ENCODE measurements at places on chromosomes 5 and 9.

GRCh38 chr9:132820169-132820944 lies 57.7 kb downstream of the AK8 start:
- no peak for DNase-seq

DNA sequence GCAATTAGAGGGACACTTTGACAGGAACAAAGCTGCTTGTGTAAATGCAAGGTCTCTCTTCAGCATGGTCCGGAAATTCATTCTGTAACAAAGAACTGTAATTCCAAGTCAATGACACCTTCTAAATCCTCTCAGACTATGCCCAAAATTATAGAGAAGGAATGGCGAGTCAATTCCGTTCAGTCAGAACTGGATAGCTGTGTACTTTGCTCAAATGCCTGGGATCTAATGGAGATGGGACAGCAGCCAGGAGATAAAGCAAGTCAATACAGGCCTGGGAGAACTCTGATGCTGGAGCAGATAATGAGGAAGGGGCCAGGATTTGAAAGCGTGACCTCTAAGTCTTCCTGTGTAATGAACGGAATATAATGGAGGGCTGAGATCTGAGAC lies 96.4 kb upstream of the SPRY4 start:
- DNase-seq: no peak

DNA sequence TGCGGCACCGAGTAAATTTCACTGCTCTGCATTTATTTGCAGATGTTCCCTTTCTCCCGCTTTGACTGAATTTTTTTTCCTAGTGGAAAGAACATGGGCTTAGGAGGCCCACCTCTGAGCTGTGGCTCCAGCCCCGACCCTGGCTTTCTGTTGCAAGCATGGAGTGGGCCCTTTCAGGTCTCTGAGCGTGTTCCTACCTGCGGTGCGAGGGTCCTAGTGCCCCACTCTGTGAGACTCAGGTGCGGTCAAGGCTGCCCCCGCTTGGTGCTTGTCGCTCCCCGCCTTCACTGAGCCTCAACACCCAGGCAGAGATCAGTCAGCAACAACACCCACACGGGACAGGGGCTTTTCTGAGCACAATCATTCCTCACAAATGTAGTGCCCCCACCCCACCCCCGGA lies 32.0 kb downstream of the SLC6A3 start:
- DNase-seq: no peak

DNA sequence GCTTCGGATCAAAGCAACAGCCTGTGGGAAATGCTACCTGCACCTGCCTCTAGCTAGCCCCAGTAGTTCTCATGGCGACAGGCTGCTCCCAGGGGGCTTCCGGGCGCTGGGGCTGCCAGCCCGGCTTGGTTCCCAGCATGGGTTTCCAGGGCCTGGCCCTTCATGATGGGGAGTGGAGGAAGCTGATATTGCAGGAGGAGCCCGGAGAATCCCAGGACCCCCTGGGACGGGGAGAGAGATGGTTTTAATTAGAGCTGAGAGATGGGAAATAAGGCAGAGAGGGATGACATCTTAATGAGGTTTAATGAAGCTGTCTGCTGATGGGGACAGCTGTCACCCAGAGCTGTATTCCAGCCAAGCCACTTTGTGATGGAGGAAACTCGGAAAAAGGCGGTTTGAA lies 78.6 kb downstream of the CFAP77 start:
- no peak for DNase-seq

DNA sequence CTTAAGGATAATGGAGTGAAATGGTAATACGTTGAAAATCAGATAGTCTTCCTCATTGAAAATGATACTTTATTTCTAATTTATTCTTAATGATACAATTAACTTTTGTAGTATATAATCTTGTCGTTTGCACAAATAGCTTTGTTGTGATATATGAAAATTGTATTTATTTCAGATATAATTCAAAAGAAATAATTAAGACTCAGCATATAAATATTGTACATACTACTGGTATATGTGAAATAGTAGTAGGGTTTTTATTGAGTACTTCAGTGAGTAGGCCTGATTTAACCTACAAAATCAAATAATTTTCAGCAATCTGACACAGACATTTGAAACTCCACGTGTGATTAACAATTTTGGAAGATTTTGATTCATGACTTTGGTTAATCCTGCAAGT lies 4.8 kb downstream of the C5orf22 start:
- DNase-seq: no peak

- no peak for DNase-seq
Observed at GRCh38 chr9:113669522-113670115, 206.1 kb downstream of the RGS3 start.

DNA sequence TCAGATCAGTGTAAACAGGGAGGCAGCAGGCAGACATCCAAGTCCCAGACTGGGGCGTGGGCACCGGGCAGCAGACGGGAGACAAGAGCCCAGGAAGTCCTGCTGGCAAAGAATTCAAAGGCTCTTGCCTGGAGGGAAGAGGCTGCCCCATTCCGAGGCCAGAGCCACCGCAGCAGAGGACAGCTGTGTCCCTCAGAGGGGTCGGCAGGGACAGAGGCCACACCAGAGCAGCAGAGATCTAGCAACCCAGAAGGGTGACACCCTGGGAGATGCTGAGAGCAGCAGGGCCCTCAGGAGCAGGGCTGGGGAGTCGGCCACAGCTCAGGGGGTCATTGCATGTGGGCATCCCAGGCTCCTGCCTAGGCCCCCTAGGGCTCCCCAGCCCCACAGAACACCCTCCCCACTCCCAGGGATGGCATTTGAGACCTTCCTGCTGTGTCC lies 29.1 kb downstream of the ADAMTS2 start:
- DNase-seq: no peak

DNA sequence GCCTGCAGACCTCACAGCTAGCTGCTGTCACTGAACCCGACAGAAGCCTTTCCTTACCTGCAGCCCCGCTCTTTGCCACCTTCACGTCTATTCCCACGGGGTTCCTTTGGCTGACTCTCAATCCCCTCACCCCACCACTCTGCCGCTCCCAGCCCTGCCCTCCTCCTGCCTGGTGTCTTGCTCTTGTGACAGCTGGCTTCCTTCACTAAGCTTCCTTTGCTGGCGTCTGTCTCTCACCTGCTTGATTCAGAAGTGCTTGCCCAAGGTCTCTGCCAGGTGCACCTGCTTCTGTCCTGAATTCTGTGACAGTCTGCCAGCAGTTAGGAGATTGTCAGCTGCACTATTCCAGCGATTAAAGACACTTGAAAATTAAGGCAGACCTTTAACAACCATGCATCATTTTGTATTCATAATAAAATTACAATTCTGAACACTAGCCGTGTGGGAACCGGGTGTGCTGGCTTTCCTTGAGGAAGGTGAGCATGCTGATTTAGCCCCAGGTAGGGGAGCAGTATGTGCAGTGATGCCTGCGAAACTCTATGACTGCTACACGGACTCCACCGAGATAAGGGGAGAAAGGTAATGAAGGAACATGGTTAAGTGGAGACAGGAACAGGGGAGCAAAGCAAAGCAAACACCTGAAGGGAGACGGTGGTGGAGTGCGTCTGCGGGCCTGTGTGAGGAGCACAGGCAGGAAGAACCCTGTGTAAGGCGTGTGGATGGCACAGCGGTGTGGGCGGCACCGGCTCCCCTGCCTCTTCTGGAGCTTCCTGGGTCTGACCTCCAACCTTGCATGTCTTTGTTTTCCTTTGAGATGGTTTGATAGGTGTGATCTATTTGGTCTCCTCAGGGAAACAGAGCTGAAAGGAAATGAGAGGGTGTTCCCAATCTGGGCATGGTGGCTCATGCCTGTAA lies 80.1 kb upstream of the CACNA1B start:
- no peak for DNase-seq
